Activated CD4-positive, alpha-beta T cell treated with anti-CD3 and anti-CD28 coated beads for 36 hours (primary cell): ENCODE measurements at places on chromosomes 2 and 18. TPM values are rescaled to one million over a fixed set of nuclear protein-coding genes. Genes with fewer than 3 reads are reported as not detected.

ARHGAP28 gene
- total RNA-seq = not detected

DNA sequence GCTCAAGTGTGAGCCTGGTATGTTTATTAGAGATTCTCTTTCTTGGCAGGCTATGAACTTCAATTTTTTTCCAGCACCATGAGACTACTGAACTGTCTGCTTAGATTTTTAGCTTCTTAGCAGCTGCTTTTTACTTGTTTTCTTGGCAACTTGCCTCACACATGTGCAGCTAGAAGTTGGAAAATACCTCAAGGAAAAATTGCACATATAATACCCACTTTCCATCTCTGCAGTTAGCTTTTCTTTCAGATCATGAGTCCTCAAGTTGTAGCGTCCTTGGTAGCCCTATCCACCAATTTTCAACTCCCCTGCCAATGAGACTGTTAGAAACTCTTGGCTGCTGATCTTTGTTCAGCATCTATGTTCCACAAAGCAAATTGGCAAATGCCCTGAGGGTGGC lies 302.1 kb downstream of the HRH4 start:
- no peak for DNase-seq

NDUFV2 gene
- total RNA-seq = 331 TPM

GRCh38 chr2:74009577-74009976 lies 24.9 kb downstream of the TET3 start:
- no peak for DNase-seq

COBLL1 gene
- total RNA-seq = not detected

C1GALT1C1L gene
- total RNA-seq = not detected

- DNase-seq = no peak
These were observed 35.6 kb upstream of the LPIN1 start for GRCh38 chr2:11710632-11711353.
